Mammary epithelial cell (primary cell): ENCODE measurements at places on chromosomes 6 and 20. TPM values are rescaled to one million over a fixed set of nuclear protein-coding genes. Genes with fewer than 3 reads are reported as not detected.

The SLC22A1 gene
- total RNA-seq = 3.4 and 3.8 TPM in 2 replicates

The PTK6 gene
- 0.83 TPM for total RNA-seq

The VSTM2L gene
- 1.7 and 3.4 TPM in 2 replicates for total RNA-seq

The DEFB124 gene
- not detected in 2 replicates for total RNA-seq

The NR2E1 gene
- 0.14 and 0.24 TPM in 2 replicates for total RNA-seq

The FAM184A gene
- 0.17 TPM for total RNA-seq

GRCh38 chr6:147750413-147750812 lies 241.9 kb downstream of the SAMD5 start:
- no peak for DNase-seq

GRCh38 chr6:140437619-140438345 lies 1063.3 kb upstream of the CITED2 start:
- peak; percentile 67 for DNase-seq

DNA sequence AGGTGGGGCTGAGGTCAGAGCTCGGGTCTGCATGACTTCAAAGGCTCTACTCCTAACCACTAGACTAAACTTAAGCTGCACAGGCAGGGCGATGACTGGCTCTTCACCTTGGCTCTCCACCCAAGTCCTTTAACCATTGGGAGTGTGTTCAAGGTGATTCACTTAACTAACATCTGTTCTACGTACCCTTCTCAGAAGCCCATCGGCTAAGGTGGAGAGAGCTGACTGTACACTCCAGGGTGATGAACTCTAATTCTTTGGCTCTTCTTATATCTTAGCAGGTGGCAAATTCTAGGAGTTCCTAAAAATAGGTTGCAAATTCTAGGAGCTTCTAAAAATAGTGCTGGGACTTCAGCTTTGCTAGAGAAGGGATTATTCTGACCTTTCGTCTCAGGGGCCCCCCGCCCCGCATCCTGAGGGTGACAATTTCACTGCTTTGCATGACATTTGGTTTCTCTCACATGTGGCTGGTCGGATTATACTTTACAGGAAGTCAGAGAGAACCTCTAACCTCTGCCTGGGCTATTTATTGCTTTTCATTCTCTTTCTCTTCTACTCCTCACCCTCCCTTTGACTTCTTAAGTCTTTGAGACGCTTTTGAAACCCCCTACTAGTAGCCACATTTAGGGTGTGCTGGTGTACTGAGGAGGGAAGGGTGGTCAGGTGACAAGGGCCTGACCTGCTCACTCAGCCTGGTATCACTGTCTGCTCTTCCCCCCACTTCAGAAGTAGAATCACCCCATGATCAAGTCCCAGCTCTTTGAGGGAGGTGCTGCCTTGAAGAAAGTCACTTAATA lies 55.5 kb downstream of the PRDM1 start:
- peak; percentile 54 for DNase-seq

- no peak for DNase-seq
These were observed 36.4 kb upstream of the APCDD1L start for GRCh38 chr20:58551631-58552030.

GRCh38 chr20:24616258-24617079 lies 147.0 kb downstream of the SYNDIG1 start:
- DNase-seq = no peak

GRCh38 chr6:119533603-119534279 lies 184.2 kb upstream of the MAN1A1 start:
- peak; percentile 83 for DNase-seq

DNA sequence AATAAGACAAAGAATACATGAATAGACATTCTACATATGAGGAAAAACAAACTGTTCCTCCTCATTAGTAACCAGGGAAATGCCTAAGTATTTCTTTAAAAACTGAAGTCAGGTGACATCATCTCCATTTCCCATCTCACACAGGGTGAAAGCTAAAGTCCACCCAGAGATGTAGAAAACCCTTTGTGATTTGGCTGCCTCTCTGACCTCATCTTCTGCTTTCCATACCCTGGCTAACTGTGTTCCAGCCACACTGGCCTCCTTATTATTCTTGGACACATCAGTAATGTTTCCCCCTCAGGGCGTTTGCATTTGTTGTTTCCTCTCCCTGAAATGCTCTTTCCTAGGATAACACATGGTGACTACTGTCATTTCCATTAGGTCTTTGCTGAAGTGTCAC lies 40.4 kb downstream of the ESF1 start:
- DNase-seq = no peak

- DNase-seq = no peak
These were observed 85.9 kb downstream of the SMOC2 start for GRCh38 chr6:168526841-168527281.
